Astrocyte of the spinal cord (primary cell): ENCODE measurements at places on chromosomes 12 and 14.

- DNase-seq = peak; percentile 16
Measured at GRCh38 chr12:106897082-106897481, 58.6 kb upstream of the TMEM263 start.

DNA sequence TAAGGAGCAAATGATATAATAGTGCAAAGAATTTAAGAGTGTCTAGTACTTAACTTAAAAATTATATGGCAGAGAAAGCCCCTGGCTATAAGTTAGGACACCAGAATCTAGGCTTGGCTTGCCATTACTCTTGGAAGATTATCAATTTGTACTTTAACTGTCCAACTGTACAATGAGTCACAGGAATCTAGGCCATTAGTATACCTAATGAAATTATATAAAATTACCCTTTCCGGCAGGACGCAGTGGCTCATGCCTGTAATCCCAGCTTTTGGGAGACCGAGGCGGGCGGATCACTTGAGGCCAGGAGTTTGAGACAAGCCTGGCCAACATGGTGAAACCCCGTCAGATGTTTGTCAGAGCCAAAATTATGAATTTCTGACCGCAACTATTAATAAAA is 691 bp upstream of the OR6S1 start:
- no peak for DNase-seq

GRCh38 chr14:99773521-99774497 is 19.4 kb upstream of the EML1 start:
- DNase-seq = no peak

DNA sequence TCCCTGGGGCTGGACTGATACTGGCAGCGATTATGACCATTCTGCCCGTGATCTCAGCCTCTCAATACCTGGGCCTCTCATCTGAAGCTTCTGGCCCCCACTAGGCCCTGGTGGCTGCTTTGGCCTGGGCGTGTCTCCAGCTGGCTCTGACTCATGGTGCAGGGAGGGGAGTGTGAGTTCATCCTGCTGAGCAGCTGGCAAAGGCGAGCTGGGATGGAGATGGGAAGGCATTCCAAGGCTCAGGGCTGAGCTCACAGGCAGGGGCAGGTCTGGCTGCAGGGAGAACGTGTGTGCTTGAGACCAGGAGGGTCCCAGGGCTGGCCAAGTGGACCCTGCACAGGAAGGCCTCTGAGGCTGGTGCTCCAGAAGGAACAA is 221.8 kb downstream of the TMEM121 start:
- no peak for DNase-seq

DNA sequence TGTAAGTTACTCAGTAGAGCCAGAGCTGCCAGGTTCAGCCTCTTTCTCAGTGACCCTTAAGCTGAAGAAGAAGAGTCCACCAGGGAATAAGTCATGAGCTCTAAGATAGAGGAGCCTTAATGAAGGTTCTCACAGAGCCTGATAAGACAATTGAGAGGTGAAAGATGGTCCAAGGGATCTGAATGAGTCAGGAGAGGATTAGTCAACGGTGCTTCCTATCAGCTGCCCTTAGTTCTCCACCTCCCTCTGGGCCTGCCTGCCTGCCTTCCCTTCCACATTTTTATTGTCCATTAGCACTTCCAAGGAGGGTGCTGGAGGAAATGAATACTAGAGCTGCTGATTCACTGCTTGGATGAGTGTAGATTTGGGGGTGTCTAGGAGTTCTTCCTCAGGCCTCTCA is 161.7 kb upstream of the RMST start:
- no peak for DNase-seq

GRCh38 chr12:26298785-26299621 is 103.6 kb downstream of the SSPN start:
- peak; percentile 89 for DNase-seq

DNA sequence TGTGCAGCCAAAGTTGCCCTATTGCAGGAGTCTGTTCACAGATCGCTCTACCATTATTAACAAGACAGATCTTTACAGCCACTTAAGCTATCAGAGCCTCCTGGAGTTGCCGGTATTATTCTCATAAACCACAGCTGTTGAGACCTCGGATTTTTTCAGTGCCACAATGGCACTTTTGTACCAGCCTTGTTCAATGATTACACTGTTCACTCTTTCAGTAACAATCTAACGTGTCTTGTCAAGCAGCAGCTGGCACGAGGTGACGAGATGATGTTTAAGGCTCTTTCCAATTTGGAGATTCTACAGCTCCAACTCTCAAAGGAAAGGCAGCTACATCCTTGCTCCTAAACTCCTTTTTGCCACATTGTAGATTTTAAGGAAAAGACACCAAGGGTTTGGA is 30.7 kb downstream of the LRIG3 start:
- no peak for DNase-seq

DNA sequence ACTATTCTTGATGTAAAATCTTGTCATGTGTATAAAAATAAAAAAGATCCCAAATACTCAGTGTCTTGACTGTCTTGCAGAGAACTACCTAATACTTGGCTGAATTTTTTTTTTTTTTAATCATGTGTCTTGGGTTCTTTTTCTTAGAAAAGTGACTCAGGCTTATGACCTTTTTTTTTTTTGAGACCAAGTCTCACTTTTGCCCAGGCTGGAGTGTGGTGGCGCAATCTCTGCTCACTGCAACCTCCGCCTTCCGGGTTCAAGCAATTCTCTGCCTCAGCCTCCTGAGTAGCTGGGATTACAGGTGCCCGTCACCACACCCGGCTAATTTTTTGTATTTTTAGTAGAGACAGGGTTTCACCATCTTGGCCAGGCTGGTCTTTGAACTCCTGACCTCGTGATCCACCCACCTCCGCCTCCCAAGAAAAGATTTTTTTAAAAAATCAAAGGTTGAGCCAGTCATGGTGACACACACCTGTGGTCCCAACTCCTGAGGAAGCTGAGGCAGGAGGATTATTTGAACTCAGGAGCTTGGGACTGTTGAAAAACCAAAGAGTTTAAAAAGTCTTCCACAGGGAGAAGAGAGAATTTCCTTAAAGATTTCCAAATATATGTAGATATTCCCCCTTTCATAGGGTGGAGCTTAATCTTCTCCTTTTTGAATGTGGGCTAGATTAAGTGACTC is 17.7 kb upstream of the TDG start:
- no peak for DNase-seq

DNA sequence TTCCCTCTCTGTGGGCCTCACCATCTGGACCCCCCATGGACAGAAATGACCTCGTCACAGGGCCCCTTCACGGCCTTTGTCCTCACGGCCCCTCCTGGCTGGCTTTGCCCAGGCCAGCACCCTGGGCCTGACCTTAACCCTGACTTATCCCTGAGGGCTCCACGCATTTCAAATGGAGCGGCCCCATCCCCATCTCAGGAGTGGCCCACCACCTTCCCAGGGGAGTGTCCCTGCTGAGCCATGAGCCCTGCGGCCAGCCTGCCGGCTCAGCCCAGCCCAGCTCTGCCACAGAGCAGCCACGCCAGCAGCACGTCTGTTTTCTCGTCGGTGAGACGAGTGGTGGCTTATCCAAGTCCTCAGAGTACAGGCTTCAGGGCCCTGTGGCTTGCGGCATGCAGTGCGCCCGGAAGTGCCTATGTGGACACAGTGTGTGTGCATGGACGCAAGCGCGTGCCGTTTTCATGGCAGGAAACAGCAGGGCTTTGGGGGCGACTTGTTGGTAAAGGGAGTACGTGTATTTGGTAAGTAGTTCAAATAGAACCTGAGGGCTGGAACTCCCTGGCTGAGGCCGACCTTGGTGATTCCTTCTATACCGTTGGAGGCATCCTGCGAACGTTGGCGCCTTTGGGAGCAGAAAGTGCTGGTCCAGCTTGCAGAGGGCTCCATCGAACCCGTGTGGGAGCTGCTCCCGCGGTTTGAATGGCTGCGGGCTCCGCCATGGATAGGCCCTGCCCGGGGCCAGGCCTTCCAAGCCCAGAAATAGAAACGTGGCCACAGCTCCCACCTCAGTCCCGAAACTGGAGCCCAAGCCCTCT is 52.1 kb downstream of the LRCOL1 start:
- no peak for DNase-seq

GRCh38 chr14:104486222-104486923 is 93.2 kb upstream of the C14orf180 start:
- DNase-seq = no peak

- no peak for DNase-seq
Measured at GRCh38 chr14:33376510-33376909, 437.8 kb downstream of the NPAS3 start.

DNA sequence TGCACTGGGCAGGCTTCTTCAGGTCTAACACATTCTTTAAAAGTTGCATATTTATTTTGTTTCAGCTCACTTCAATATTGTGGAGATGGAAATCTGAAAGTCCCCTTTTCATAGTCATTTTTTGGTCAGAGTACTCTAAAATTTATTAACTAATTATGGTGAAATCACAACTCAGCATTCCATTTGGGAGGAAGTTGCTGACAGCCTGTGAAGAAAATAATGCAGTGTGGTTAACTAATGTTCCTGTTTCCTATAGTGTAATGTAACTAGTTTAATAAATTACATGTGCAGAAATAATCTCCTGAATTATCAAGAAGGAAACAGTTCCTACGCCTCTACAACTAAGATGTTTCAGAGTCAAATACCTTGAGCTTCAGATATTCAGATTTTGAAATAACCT is 17.1 kb downstream of the LRFN5 start:
- no peak for DNase-seq

DNA sequence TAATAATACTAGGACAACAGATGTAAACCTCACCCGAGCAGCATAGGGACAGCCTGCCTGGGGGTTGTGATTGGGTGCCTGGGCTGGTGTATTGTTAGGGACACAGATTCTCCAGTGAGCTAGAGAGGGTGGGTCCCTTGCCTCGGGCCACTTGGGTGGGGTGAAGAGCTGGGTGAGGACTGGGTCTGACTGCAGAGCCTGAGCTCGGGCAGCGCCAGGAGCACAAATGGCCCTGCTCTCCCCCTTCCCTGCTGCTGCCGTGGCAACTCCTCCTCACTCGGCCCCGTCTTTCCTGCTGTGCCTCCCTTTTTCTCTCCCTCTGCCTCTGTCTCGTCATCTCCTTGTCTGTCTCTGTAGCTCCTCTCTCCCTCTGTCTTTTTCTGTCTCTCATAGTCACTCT is 115.4 kb downstream of the GLT1D1 start:
- DNase-seq = no peak

DNA sequence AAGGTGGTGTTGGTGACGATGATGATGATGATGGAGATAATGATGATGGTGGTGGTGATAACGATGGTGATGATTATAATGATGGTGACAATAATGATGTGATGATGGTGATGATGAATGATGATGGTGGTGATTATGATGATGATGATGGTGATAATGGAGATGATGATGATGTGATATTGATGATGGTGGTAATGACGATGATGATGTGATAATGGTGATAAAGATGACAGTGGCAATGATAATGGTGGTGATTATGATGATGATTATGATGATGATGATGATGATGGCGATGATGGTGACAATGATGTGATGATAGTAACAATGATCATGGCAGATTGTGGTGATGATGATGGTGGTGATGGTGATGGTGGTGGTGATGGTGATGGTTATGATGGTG is 518.0 kb downstream of the GLT1D1 start:
- DNase-seq = no peak
